NCI-H1092 treated with DMSO at 0.1 percent for 48 hours (cell line): ENCODE measurements at places on chromosomes 5 and 9.
A peak's percentile ranks its signal among the peaks of the same experiment; 100 is the strongest.

- no peak for DNase-seq
Observed at GRCh38 chr9:18379073-18379811, 94.7 kb upstream of the ADAMTSL1 start.

GRCh38 chr9:137293094-137293481 lies 9.0 kb downstream of the NRARP start:
- no peak for DNase-seq

GRCh38 chr9:70160686-70161600 lies 97.8 kb upstream of the SMC5 start:
- DNase-seq, result no peak

GRCh38 chr9:86948074-86948929 lies 996 bp upstream of the GAS1 start:
- peak; percentile 59 for DNase-seq

GRCh38 chr9:98047002-98047401 lies 9.5 kb upstream of the NANS start:
- no peak for DNase-seq

GRCh38 chr5:1538276-1538675 lies 14.5 kb upstream of the LPCAT1 start:
- no peak for DNase-seq

- DNase-seq, result no peak
Observed at GRCh38 chr9:137807721-137808703, 69.6 kb upstream of the CACNA1B start.

- DNase-seq, result no peak
Observed at GRCh38 chr9:76591256-76591950, 132.4 kb downstream of the GCNT1 start.

GRCh38 chr5:160158087-160158486 lies 38.8 kb upstream of the PWWP2A start:
- DNase-seq, result no peak

GRCh38 chr5:134177369-134178095 lies 782 bp upstream of the SKP1 start:
- DNase-seq, result peak; percentile 23

GRCh38 chr5:151024440-151025249 lies 4.3 kb downstream of the GPX3 start:
- no peak for DNase-seq
